ENCODE measurements at places on chromosomes 12 and 14. TPM values are rescaled to one million over a fixed set of nuclear protein-coding genes. Genes with fewer than 3 reads are reported as not detected.

Gene LAG3
- total RNA-seq: 2.8 TPM

Gene KRT72
- total RNA-seq: not detected

Gene TULP3
- total RNA-seq: 18.4 TPM

- H3K27me3 ChIP-seq: no peaks in the 10 kb centered on the region
- H3K36me3 ChIP-seq: no peaks in the 10 kb centered on the region
- no peak for DNase-seq
- no peak overlapping the region for H3K27ac ChIP-seq
Observed at GRCh38 chr14:101178184-101179072, 274.9 kb upstream of the RTL1 start.

- H3K36me3 ChIP-seq: no peaks in the 10 kb centered on the region
- no peak overlapping the region for H3K27ac ChIP-seq
- no peak overlapping the region for H3K4me3 ChIP-seq
- no peaks in the 10 kb centered on the region for H3K27me3 ChIP-seq
- DNase-seq: no peak
Observed at GRCh38 chr12:24415934-24416333, 466.5 kb upstream of the SOX5 start.

- DNase-seq: no peak
- H3K36me3 ChIP-seq: no peaks in the 10 kb centered on the region
- H3K27me3 ChIP-seq: no peaks in the 10 kb centered on the region
- peaks cover 3% of the 10 kb centered on the region for H3K4me1 ChIP-seq
Observed at GRCh38 chr14:101480747-101481530, 80.4 kb upstream of the DIO3 start.

Gene MGST1
- total RNA-seq: 414 TPM

Gene FOXN3
- total RNA-seq: 165 TPM

Gene CD163
- not detected for total RNA-seq

DNA sequence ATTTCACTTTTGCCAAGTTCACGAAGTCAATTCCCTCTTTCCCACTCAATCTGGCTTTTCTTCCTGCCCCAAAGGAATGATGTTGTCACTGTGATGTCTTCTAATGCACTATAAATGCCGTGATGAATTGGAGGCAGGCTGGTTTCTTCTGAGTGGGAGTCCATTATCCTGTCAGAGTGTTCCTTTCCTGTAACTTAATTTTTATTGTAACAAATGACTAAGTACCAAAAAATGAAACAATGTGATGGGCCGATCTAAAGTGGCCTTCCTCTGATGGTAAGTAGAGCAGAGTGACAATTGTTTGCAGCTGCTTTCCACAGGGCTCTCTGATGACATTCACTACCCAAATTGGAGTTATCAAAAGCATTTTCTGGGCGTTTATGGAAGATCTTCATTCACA is 22.2 kb downstream of the TMEM30B start:
- no peak overlapping the region for H3K4me3 ChIP-seq
- H3K36me3 ChIP-seq: no peaks in the 10 kb centered on the region
- peaks cover 6% of the 10 kb centered on the region for H3K27me3 ChIP-seq
- no peaks in the 10 kb centered on the region for H3K4me1 ChIP-seq
- DNase-seq: no peak
- H3K27ac ChIP-seq: no peak overlapping the region

Gene SEC23A
- total RNA-seq: 58.2 TPM

- no peak overlapping the region for H3K27ac ChIP-seq
- peak; percentile 50 for DNase-seq
- H3K27me3 ChIP-seq: no peaks in the 10 kb centered on the region
Observed at GRCh38 chr12:116406529-116406928, 129.0 kb upstream of the MED13L start.

Gene PMCH
- total RNA-seq: not detected

DNA sequence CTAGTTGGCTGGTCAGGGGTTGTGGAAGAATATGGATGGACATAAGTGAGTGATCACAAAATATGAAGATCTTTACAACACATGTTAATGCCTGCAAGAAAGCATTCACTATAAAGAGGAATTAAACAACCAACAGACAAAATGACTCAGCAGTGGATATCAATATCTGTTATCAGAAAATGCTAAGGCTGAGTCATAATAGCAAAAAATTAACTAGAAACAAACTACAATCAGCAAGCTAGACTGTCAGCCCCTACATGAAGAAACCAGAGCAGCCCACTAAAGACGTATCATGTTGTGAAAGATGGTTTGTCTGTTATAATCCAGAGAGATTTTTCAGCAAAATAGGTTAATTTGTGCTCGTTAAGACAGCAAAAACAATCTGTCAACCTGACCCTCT is 472.9 kb downstream of the NELL2 start:
- no peak overlapping the region for H3K27ac ChIP-seq
- peaks cover 2% of the 10 kb centered on the region for H3K4me1 ChIP-seq
- no peaks in the 10 kb centered on the region for H3K27me3 ChIP-seq
- H3K4me3 ChIP-seq: no peak overlapping the region
- no peak for DNase-seq
- H3K36me3 ChIP-seq: no peaks in the 10 kb centered on the region
